AG09309 (cell line): ENCODE measurements at places on chromosomes 3 and 15.

DNA sequence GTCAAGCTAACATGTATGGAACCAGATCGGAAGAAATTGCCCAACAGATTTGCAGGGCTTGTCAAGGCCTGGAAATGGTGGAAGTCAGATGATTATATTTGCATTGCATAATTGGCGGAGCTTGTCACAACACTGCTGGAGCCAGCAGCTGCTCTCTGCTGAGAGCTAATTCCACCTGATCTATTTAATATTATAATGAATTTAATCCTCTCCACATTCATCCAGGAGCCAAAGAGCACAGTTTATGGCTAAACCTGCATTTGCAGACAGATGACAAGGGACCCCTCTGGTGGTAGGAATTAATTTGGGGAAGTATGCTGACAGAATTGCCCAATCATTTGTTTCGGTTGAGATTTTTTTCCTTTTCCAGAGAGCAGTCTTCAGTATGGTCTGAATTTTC, 730.2 kb downstream of the TUSC7 start:
- DNase-seq: no peak

GRCh38 chr3:13451301-13451673, 28.8 kb upstream of the HDAC11 start:
- no peak for DNase-seq

DNA sequence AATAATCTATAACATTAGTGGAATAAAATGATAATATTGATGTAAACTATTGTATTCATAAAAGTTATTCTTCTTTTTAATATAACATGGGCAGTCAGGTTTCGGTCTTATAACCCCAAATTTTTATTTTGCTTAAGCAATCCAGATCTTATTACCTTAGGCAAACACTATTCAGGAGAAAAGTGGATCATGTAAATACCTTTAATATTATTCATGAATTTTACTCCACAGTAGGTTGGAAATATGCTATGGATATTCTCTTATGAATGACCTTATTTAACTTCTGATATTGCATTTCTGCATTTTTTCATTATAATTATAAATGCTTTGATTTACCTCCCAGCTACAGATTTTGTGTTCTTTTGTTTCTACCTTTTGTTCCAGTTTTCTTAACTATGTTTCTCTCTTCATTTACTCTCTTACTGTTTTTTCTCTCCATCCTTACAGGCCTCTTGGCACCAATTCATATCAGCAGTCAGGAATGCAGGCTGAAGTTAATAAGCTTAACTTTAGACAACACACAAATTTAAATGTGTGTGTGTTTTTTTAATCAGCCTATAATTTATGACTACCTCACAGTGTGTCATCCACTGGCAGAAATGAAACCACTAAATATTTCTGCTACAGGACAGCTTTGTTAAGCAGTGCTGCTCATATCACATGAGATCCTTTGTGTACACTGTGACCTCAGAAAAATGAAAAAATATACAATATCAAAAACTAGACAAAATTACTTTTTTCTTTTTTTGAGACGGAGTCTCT, 111.0 kb downstream of the NSUN3 start:
- no peak for DNase-seq

GRCh38 chr15:49621887-49622286, 1.0 kb downstream of the DTWD1 start:
- DNase-seq: no peak
